ENCODE measurements at places on chromosomes 7 and 10.

GRCh38 chr7:44935016-44935415, 43.8 kb downstream of the MYO1G start:
- DNase-seq, result no peak

- no peak for DNase-seq
Observed at GRCh38 chr10:113285305-113285704, 267.5 kb upstream of the HABP2 start.

- DNase-seq, result no peak
Observed at GRCh38 chr7:105940109-105940508, 23.0 kb upstream of the CDHR3 start.

DNA sequence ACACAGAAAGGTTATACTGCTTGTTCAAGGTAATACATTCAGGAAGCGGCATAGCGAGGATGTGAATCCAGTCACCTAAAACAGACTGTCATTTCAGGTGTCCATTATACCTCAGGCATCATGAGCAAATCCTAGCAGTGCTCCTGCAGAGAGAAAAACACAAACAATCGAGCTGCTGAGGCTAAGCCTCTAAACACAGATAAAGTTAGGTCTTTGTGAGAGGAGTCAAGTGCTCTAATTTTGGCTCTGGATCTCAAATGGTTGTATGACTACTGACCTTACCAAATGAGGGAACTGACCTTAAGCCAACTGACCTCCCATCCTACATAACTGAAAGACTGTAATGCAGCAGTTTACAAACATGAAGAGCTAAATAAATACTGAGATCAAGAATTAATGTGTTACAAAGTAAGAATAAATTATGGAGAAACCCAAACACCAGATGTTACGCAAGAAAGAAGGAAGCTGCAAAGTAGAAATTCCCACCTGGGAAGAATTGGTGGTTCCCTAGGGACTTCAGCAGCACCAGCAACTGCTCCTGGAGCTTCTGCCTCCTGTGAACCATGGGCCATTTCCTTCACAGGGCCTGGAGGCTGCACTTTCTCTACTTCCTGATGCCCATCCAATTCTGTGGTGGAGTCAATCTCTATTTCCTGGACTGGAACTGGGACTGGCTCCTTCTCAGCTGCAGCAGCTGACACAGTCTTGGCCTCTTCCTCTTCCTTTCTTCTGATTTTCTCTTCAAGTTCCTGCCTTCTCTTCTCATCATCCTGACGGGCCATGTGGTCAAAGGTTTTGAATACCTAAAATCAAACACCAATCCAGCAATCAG, 5.8 kb downstream of the NUDCD3 start:
- DNase-seq, result no peak

DNA sequence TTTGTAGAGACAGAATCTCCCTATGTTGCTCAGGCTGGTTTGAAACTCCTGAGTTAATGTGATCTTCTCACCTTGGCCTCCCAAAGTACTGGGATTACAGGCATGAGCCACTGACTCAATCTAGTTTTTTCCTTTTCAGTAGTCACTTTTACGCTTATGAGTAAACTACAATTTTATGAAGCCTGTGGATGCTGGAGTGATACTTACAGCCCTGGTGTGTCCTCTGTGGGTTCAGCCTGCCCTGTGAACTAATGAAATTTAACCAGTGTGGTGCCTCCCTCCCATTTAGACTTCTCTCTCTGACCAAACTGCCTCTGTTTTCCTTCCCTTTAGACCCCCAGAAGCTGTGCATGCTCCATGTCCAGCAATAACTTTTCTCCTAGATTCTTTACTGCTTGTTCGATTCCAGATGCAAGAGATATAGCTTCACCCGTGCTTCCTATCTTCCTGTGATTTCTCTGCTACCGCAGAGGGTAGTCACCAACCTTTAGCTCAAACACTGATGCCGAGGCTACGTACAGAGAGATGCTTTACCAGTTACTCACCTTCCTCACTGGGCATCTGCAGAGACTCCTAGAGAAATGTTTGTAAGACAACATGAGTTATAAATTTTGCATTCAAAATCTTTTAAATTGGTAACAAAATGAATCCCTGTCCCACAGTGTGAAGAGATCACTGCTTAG, 90.8 kb downstream of the KIAA1217 start:
- DNase-seq, result no peak

- DNase-seq, result no peak
Observed at GRCh38 chr10:13613519-13613918, 26.8 kb downstream of the PRPF18 start.

DNA sequence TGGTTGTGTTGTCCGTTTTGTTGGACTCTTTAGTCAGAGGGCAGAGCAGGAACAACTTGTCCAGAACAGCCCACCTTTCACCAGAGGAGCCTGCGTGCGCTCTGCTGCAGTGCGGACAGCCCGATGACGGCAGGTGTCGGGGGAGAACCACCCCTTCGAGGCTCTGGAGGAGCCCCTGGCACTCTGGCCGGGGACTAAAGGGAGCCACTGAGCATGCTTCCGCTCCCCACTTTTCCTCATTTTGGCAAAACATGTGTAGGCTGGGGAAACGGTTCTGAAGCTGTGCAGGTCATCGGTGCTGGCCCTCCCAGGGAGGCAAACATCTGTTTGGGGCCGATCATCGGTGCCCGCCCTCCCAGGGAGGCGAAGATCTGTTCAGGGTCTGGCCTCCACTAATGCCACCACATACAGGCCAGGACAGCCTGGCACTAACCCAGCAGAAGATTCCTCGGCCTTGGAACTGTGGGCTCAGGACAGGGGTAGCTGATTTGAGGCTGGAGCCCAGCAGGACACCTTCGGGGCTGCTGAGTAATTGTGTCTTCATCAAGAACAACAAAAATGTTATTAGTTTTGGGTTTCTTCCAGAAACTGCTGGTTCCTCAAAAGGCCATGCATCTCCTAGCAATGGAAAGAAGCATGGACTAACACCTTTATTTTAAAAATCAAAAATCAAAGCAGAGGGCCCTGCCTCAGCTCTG, 124.4 kb upstream of the TCERG1L start:
- DNase-seq, result no peak

GRCh38 chr10:71429929-71430328, 33.2 kb downstream of the CDH23 start:
- DNase-seq, result no peak

GRCh38 chr10:7410862-7411670, at the start of gene SFMBT2:
Gene SFMBT2, minus strand, starts transcription at chr10:7411034. Its CDS starts 29,136 bp downstream, at chr10:7381898.
- DNase-seq, result peak; percentile 16

- DNase-seq, result no peak
Observed at GRCh38 chr7:14507617-14508016, 394.9 kb downstream of the DGKB start.

DNA sequence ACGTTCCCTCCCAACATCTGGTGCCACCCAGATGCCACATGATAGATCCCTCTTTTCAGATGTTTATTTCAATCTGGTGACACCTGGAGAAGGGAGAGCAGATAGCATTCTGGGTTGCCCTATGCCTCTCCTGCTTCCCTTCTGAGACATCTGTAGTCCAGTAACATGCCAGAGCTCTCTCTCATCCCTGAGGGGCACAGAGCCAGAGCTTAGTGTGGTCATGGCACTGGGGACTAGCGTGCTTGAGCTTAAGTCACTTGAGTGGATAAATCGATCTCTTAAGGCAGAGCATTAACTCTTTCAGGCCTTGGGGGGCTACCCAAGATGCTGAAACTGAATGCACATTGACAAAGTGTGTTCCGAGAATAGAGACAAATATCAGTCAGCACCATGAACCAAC, 47.9 kb downstream of the WNT2 start:
- DNase-seq, result no peak

DNA sequence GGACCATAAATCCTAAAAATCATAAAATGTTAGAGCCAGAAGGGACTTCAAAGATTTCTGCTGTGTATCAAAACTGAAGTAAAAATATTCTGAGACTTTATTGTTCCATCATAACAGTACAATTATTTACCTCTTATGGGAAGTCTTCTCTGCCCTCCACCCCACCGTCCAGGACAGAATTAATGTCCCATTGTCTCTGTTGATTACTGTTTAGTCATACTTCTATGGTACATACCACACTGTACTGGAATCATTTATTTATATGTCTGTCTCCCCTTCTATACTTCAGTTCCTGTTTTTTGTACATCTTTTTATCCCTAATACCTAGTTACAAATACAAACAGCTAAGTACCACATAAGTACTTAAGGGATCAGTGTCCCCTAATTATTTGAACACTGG, 91.4 kb upstream of the CAPZA2 start:
- no peak for DNase-seq

DNA sequence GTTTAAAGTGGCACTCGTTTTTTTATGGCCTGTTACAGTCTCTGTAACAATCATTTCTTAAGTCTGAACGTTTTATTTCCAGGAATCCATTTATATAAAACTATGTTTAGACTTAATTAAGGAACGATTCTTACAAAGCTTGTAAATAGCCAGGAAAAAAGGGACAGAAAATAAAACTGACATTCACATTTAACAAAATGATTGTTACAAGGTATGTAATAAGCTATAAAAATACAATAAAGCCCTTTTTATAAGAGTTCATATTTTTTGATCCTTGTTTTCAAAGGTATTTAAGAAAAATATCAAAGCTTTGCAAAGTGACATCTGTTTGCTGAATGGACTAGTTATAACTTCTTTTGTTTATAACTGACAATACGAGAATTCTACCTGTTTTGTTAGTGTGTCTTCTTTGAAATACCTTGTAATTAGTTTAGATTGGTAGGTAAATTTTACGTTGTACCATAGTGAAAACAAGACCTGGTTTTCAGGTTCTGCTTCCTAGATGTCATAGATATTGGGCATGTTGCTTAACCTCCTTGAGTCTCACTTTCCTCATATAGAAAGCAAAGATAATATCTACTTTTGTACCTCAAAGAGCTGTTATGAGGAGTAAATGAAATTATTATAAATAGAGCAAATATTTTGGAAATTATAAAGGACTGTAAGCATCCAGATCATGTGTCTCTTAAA, 25.8 kb downstream of the BTRC start:
- no peak for DNase-seq

DNA sequence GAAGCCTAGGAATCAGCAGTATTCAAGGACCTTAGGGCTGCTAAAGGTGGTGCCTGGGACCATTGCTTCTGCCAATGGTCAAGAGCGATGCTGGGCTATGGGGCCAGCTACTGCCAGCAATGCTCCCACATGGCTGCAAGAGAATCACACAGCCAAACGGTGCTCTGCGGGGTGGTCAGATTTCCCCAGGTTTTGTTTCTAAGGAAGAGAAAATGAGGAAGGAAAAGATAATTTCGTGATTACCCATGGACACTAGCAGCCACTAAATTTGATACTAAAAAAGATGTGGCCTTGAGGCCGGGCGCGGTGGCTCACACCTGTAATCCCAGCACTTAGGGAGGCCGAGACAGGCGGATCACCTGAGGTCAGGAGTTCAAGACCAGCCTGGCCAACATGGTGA, 83.0 kb downstream of the LYZL2 start:
- no peak for DNase-seq
